H7 (cell line): ENCODE measurements at places on chromosomes 2 and 18. TPM values are rescaled to one million over a fixed set of nuclear protein-coding genes. Genes with fewer than 3 reads are reported as not detected.
A peak's percentile ranks its signal among the peaks of the same experiment; 100 is the strongest.

The GCG gene
- not detected in 2 replicates for total RNA-seq

The SDC1 gene
- 27.2 and 38.5 TPM in 2 replicates for total RNA-seq

The SAG gene
- not detected in 2 replicates for total RNA-seq

The PROKR1 gene
- total RNA-seq, result 2.8 and 3.7 TPM in 2 replicates

The SNORC gene
- 1.6 and 5.2 TPM in 2 replicates for total RNA-seq

The PLB1 gene
- total RNA-seq, result not detected in 2 replicates

The PTH2R gene
- total RNA-seq, result 0.03 and 0.15 TPM in 2 replicates

The TUBA3E gene
- not detected in 2 replicates for total RNA-seq

The TTC27 gene
- total RNA-seq, result 20.3 and 23.7 TPM in 2 replicates

The COA5 gene
- total RNA-seq, result 19.7 and 28.6 TPM in 2 replicates

The RBM44 gene
- 0.94 and 1.6 TPM in 2 replicates for total RNA-seq

The KCNG3 gene
- 2.7 and 5.4 TPM in 2 replicates for total RNA-seq

The CRYGD gene
- 5.2 and 5.5 TPM in 2 replicates for total RNA-seq

The ZNF521 gene
- 1.6 and 5.1 TPM in 2 replicates for total RNA-seq

The IL1B gene
- not detected in 2 replicates for total RNA-seq

The UGT1A8 gene
- total RNA-seq, result 0.22 TPM in 1 of 2 replicates, not detected in the other

The CAPN14 gene
- 0.11 and 0.17 TPM in 2 replicates for total RNA-seq

- no peak for DNase-seq
Observed at GRCh38 chr18:49934457-49934856, 121.1 kb upstream of the ACAA2 start.

GRCh38 chr2:233351423-233351822 is 2.9 kb upstream of the DGKD start:
- DNase-seq, result no peak

DNA sequence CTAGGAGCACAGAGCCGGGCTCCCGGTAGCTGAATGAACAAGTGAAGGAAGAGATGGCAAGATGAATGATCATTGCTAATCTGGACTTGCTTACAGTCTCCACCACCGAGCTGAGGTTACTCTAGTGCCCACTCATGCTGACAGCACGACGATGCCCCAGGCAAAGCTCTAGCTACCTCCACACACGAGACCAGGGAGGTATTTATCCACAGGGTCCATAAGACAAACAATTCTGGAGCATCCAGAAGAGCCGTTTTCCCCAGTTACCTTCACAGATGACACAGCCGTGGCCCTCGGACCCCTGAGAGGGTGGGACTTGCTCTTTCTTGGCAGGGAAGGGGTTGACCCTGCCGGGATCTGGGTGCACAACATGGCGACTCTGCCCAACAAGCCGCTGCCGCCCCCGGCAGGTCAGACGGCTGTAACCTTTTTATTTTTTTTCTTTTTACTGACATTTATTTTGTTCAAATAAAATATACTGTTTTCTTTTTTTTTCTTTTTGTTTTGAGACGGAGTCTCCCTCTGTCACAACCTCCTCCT is 120.3 kb downstream of the PXDN start:
- DNase-seq, result no peak

GRCh38 chr2:122148128-122148767 is 392.8 kb downstream of the TSN start:
- no peak for DNase-seq

DNA sequence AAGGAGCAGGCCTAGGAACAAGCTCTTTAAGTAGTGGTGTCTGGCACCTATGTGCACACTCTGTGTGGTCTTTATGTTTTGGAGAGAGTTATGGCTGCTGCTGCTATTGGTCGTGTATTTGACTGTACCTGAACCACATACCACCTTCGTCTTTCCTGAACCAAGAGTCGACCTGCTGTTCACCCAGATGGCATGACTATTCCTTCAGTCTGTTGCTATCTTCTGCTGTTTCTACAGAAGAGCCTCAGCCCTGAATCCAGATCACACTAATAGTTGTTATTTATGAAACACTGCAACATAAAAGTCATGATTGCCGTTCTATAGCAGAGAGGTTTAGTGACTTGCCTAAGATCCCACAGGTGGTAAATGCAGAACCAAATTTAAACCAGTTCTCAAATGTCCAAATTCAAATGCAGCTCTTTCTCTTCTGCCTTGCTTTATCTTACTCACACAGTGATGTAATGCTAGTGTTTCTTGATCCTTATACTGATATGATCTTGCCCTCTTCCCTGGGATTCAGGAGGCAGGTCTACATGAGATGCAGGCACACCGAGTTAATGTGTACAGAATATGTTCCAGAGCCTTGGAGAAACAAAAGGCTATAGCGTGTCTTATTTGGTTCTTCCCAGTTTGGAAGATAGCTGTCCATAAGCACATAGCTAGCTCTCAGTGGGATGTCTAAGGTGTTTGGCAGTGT is 122.1 kb upstream of the FOSL2 start:
- no peak for DNase-seq

GRCh38 chr18:11310476-11311086 is 161.2 kb upstream of the PIEZO2 start:
- DNase-seq, result peak; percentile 50

- DNase-seq, result peak; percentile 10
Observed at GRCh38 chr2:108916122-108916795, 72.8 kb downstream of the EDAR start.

DNA sequence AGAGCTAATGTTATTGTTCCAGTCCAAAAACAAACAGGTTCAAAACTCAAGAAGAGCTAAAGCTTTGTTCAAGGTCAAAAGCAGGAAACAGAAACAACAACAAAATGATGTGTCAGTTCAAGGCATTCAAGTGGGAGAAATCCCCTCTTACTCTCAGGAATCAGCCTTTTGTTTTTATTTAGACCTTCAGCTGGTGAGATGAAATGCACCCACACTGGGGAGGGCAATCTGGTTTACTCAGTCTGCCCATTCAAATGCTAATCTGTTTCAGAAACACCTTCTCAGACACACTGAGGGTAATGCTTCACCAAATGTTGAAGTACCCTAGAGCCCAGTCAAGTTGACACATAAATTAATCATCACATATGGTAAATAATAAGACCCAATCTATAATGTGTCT is 150.6 kb downstream of the TMX3 start:
- peak; percentile 10 for DNase-seq

- DNase-seq, result no peak
Observed at GRCh38 chr2:101272045-101272784, 19.5 kb downstream of the CNOT11 start.

GRCh38 chr2:212891580-212891979 is 259.8 kb downstream of the IKZF2 start:
- no peak for DNase-seq

DNA sequence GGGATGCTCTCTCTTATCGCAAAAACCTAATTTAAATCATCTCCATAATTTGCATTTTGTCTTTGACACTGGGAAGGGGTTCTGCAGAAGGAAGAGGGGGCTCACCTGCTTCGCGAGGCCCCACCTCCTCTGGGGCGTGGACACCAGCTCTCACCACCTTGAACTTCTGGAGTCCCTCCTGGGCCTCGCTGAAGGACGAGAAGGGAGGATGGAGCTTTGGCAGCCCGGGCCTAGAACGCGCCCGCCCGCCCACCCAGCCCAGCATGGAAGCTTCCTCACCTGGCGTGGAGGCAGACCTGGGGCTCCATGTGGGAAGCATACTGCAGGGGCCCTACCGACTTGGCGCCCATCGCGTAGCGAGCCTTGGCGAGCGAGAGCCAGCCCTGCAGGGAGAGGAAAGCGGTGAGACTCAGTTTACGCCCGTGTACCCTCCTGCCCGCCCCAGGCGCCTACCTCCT is 1.1 kb upstream of the IMP4 start:
- DNase-seq, result peak; percentile 78

GRCh38 chr2:9782197-9782719 is 61.0 kb upstream of the TAF1B start:
- DNase-seq, result no peak

GRCh38 chr2:233062946-233063268 is 2.8 kb downstream of the INPP5D start:
- no peak for DNase-seq

- DNase-seq, result no peak
Observed at GRCh38 chr2:18900691-18901141, 311.3 kb upstream of the NT5C1B start.

- no peak for DNase-seq
Observed at GRCh38 chr2:221422516-221423209, 149.4 kb downstream of the EPHA4 start.

DNA sequence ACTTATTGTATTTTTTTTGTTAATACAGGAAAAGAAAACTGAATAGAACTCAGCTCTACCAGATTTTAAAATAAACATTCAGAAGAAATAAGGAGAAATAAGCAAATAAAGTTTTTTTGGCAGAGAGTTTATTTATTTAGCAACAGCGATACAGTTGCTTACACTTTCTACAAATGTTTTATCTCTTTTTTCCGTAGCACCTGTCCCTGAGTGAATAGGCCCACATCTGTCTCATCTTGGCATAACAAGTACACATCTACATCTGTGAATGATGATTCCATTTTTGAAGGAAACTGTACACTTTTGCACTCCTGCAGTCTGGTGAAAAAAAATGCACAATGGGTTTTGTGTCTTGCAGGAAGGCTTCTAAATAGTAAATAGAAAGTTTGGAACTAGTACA is 783.6 kb upstream of the ZEB2 start:
- DNase-seq, result no peak

DNA sequence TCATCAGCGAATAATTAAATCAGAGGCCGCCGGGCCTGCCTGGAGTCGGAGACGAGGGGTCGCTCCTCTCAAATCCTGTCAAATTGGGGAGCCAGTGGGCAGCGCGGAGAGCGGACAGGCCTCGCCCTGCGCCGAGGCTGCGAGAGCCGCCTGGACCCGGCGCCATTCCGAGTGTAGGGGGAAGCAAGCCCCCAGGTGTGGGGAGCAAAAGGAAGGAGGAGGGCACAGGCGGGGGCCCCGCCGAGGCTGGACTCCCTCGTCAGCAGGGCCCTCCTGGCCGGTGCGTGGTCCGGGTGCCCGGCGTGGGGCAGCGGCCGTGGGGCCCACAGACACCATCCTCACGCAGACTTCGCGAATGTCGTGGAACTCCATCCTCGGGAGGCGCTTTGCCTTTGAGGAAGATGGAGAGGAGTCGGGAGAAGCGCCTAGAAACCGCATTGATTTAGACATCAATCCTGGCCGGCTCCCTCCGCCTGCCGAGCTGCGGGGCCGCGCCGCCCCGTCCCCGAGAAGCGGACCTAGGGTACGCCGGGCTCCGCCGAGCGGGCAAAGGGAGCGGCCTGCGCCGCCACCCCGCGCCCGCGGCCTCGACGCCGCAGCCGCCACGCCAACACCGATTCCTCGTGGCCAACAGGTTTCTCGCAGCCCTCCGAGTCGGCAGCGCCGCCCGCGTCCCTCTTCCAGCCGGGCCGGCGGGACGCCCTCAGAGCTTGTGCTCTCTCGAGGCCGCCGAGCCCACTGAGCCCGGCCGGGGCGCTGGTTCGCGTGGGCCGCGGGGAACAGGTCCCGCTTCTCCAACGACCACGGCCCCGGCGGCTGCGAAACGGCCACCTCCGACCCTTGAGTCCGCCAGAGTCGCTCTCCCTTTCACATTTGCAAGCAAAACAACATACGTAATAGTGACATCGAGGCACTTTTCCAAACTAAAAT is 6.7 kb upstream of the ONECUT2 start:
- peak; percentile 84 for DNase-seq

- DNase-seq, result no peak
Observed at GRCh38 chr18:59861009-59861408, 38.8 kb upstream of the PMAIP1 start.

GRCh38 chr2:108641756-108642155 is 77.5 kb upstream of the RANBP2 start:
- DNase-seq, result no peak

GRCh38 chr18:9135912-9136314 is 668 bp upstream of the ANKRD12 start:
- DNase-seq, result peak; percentile 88

GRCh38 chr18:3162181-3162580 is 57.6 kb downstream of the MYOM1 start:
- no peak for DNase-seq

DNA sequence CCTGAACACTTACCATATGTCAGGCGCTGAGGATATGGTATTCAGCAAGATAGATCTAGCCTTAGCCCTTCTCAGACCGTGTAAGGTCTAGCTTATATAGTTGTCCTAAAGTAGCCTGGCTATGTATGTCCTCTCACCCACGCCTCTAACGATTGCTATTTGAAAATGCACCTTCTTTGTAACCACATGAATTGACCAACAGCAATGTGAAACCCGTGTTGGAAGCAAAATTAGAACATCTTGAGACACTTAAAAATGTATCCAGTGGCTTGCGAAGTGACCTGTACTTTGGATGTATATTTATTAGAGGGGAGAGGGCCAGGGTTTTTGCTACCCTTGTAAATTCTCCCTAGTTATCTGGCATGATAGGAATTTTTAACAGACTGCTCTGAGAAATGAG is 860.0 kb upstream of the ZEB2 start:
- no peak for DNase-seq

- DNase-seq, result peak; percentile 8
Observed at GRCh38 chr2:109533823-109534222, 79.9 kb downstream of the SEPTIN10 start.
